Left colon (tissue), 2 donors: ENCODE measurements at places on chromosomes 16 and 17. TPM values are rescaled to one million over a fixed set of nuclear protein-coding genes. Genes with fewer than 3 reads are reported as not detected.
A peak's percentile ranks its signal among the peaks of the same experiment; 100 is the strongest.

Gene MEOX1
- 1.2 TPM for total RNA-seq

GRCh38 chr17:80473701-80474100 is 2.7 kb downstream of the NPTX1 start:
- no peak for DNase-seq

Gene PITPNC1
- total RNA-seq: 13.7 TPM

GRCh38 chr16:58265480-58266052 is 29.3 kb downstream of the PRSS54 start:
- DNase-seq: peak; percentile 16

DNA sequence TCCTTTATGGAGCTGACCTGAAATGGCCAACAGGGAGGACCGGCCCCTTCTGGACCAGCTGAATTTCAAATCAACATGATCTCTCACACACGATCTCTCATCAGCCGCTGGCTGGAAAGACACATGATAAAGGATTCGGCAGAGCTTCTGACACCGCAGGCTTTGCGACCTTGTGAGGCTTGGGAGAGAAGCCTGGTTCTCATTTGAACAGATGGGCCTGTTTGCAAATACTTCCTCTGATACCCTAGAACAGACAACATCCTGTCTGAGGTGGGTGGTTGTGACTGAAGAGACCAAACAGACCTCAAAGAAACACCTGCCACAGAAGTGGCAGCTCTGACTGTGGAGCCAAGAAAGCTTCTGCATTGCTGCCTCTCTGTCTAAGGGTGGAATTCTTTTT is 77.9 kb upstream of the SDK2 start:
- no peak for DNase-seq

Gene KRTAP4-3
- not detected for total RNA-seq

Gene UBALD2
- total RNA-seq: 75.6 TPM

DNA sequence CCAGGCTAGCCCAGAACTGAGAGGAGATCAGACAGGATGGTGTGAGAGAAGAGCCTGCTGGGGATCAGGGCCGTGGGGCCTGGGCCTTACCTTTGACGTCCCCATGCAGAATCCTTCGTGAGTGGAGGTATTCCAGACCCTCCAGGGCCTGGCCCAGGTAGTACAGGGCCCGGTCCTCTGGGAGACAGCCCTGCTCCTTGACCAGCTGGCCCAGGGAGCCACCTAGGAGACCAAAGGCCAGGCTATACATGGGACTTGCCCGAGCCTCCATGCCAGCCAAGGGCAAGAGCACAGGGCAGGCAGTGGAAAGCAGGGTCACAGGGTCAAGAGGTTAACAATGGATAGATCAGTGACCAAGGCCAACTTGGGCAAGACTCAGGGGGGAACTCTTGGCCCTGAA is 12.1 kb upstream of the SPATA32 start:
- no peak for DNase-seq

- no peak for DNase-seq
These were observed 30.2 kb upstream of the ABCA3 start for GRCh38 chr16:2370721-2371120.

- DNase-seq: no peak
These were observed 66.6 kb downstream of the ABCC12 start for GRCh38 chr16:48089053-48089792.

Gene NBR1
- 103 TPM for total RNA-seq

DNA sequence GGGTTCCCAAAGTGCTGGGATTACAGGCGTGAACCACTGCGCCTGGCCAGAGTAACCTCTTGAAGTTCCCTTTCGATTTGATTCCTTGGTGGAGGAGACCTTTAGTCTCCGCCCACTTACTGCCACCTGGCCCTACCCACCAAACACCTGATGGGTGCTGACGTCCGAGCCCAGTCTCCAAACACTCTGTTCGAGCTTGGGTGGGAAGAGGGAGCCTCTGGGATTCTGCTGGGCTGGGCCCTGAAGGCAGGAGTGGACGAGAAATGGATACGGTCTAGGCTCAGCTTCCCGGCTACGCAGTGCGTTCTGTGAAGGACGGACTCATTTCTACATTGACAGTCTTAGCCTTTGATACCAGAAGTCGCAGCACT is 870 bp upstream of the ITGA3 start:
- peak; percentile 91 for DNase-seq

- no peak for DNase-seq
These were observed 586.5 kb upstream of the GOT2 start for GRCh38 chr16:59320657-59321056.

Gene CHD9NB
- total RNA-seq: 5.0 TPM

Gene TSC2
- total RNA-seq: 115 TPM

DNA sequence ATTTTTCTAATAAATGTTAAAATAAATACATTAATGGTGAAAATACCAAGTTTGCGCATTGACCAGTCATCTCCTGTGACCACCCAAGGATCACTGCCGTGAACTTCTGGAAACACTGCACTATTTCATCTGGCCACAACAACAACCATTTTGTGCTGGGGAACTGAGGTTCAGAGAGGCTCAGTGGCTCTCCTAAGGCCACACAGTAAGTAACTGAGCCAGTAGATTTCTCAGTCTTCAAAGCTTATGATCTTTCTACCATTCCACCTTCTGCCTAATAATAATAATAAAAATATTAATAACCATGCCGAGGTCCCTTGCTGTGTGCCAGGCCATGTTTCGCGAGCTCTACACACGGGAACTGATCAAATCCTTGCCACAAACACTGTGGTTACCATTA is 182.0 kb downstream of the IRF8 start:
- DNase-seq: no peak

GRCh38 chr16:66426112-66427035 is 721 bp upstream of the BEAN1 start:
- no peak for DNase-seq

Gene AURKB
- total RNA-seq: 6.4 TPM

Gene UTS2R
- total RNA-seq: not detected

Gene CLEC16A
- 27.3 TPM for total RNA-seq

- no peak for DNase-seq
These were observed 121.4 kb downstream of the SKAP1 start for GRCh38 chr17:48308581-48308980.

DNA sequence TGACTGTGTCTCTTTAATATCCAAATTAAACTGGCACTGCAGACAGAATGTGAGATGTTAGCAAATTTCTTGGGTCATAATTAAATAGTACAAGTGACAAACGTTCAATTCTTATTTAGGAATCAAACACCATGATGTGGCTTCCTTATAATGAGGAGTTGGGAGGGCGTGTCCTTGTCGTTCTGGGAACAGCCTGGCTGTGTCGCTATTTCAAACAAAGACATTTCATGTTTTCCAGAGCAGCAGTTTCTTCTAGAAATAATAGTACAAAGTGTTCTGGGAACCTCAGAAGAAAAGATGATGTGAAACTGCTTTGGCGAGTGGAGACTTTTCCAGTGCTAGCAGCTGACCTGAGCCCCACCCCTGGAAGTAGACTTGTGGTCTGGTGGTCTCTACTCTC is 301.7 kb upstream of the N4BP1 start:
- no peak for DNase-seq

- no peak for DNase-seq
These were observed 1.1 kb downstream of the CCL4 start for GRCh38 chr17:36104701-36105181.

DNA sequence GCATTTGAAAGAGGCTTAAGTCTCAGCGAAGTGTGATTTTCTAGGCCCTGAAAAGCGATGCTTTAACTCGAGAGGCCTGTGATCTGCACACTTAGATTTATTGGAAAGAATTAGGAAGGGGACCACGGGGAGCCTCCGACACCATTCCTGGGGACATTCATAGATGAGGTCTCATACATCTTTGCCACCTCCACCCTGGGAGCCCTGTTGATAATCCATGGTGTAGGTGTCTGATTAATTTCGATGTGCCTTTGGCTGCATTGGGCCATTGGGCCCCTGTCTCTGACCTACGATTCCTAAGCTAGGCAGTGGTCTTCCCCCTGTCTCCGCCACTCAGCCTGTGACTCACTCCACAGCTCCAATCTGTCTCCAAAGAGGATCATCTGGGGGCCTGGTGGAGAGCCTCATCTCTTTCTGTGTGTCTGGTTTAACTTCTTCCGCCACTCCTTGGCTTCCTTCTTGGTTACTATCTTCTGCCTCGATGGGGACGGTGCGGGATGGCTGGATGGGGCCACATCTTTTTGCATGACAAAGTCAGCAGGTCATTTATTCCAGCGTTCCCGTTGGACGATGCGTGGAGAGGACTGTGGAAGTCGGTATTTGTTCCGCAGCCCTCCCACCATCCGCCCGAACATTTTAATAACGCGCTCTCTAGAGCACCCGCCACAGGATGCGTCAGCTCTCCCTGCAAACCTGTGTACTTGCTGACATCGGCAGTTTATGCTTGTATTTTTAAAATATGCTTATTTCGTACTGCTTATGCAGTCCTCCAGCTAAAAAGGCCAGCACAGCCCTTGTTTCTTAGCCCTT is 109.3 kb downstream of the IRX3 start:
- no peak for DNase-seq
